ENCODE measurements at places on chromosomes 11 and 22.

DNA sequence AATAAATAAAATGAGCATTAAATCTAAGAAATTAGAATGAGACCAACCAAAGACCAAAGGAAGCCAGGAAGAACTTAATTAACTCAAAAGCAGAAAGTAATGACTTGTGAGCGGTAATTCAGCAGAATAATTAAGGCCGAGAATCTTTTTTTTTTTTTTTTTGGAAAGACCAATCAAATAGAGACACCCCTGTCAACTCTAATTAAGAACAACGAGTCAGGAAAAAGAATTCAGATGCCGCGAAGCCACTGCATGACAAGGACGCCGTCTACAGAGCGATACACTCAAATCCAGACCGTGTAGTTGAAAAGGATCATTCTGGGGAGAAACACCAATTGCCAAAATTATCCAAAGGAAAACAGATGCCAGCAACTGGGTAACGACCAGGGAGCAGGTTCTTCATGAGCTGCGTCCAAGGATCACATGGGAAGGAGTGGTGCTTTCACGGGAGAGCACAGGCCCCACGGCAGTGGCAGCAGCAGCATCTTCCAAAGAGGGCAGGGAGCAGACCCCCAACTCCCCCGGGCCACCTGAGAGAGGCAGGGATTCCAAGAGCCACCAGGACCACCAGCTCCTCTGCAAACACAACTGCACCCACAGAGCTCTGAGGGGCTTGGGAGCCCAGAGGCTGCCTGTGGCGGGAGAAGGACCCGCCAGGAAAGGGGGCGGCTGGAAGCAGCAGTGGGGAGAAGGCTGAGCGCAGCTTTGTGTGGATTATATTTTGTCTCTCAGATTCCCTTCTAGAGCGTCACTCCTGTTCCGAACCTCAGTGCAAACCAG, 469.8 kb downstream of the BRD1 start:
- no peak for DNase-seq

DNA sequence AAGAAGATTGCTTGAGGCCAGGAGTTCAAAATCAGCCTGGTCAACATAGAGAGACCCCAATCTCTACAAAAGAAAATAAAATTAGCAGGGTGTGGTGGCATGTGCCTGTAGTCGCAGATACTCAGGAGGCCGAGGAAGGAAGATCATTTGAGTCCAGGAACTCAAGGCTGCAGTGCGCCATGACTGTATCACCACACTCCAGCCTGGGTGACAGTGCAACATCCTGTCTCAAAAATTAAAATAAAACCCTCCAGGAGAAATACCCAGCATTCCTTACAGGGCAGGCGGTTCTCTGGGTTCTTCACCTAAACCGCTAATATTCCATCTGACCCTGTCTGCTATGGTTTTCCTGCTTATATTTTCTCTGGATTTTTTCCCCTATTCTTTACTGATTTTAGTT, 13.5 kb downstream of the TCF20 start:
- DNase-seq, result no peak

DNA sequence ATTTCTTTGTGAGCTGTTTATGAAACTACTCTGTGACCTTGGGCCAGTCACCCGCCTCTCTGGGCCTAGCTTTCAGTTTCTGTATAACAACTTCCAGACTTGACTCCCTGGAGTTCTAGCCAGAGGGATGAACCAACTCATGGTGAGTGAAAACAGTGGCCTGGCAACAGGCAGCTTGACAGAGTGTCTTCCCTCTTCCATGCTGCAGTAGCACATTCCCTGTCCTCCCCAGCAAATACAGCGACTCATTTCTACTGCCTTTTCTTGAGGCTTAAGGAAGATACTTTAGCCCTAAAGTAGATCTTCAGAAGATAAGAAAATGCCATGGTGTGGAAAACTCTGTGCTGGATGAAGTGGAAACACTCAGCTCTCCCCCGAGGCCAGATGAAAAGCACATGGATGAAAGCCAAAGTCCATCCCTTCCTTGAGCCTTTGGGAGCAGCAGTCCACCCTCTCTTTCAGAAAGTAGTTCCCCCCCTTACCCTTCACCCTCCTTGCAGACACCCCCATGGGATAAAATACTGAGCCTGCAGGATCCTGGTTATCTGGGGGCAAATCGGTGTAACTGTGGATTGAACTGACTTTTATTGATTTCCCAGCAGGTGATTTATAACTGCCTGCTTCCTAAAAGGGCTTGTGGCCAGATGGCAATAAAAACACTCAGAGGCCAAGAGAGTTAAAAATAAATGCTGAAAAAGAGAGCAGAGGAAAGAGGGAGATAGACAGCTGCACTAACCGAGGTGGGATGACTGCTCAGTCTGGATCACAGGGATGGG, 24.1 kb downstream of the IRAG1 start:
- no peak for DNase-seq

GRCh38 chr11:77784572-77784971, 36.0 kb downstream of the RSF1 start:
- no peak for DNase-seq

DNA sequence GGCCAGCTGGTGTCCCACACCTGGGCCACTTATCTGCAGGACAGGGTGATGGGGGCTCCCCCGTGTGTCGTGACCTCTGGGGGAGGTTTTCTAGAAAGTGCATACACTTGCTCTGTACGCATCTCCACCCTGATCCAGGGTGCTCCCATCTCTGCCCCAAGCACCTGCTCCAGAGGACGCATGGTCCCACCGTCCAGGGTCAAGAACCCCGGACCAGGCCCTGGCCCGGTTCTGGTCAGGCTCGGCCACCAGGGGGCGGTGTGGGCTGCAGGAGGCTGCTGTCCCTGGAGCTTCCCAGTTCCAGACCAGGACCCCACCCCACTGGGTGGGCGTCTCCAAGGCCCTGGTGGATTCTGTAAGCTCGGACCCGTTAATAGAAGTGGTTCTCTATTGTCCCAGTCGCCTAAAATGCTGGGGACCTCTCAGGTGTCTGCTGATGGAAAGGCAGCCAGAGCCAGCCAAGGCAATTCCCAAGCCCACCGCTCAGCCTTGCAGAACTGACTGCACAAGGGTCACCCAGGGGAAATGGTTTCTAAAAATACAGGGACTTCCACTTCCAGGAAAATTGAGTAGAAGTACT, 34.7 kb upstream of the SEPTIN5 start:
- DNase-seq, result no peak

GRCh38 chr22:37018815-37019308, 385 bp downstream of the TST start:
- DNase-seq, result no peak

DNA sequence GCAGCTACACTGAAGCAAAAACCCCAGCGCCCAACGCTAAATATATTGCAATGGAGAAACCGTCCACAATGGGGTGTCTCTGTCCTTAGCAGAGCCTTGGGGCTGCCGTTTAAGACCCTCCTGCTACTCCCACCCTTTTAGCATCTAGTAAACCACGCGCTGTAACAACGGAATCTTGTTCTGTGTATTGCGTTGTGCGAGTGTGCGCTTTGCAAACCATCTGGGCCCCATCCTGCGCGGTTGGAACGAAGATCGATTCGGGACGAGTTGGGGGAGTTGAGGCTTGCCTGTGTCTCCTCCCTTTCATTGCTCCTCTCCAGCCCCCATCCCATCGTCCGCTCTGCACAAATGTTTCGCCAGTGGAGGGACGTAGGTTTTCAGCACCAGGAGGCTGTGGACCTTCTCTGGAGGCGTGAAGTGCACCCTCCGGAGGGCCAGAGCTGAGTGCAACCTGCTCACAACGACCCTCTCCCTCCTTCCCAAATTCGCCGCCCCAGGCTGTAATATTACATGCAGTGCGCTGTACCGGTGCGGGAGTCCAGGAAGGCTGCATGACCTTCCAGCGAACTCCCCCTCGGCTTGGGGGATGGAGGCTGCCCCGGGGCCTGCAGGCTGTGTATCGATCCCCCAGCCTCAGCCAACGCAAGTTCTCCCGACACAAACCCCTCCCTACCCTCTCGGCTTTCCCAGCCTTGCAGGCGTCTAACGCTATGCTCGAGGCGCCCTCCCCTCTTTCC, 1.6 kb upstream of the KMT2A start:
- peak; percentile 78 for DNase-seq

DNA sequence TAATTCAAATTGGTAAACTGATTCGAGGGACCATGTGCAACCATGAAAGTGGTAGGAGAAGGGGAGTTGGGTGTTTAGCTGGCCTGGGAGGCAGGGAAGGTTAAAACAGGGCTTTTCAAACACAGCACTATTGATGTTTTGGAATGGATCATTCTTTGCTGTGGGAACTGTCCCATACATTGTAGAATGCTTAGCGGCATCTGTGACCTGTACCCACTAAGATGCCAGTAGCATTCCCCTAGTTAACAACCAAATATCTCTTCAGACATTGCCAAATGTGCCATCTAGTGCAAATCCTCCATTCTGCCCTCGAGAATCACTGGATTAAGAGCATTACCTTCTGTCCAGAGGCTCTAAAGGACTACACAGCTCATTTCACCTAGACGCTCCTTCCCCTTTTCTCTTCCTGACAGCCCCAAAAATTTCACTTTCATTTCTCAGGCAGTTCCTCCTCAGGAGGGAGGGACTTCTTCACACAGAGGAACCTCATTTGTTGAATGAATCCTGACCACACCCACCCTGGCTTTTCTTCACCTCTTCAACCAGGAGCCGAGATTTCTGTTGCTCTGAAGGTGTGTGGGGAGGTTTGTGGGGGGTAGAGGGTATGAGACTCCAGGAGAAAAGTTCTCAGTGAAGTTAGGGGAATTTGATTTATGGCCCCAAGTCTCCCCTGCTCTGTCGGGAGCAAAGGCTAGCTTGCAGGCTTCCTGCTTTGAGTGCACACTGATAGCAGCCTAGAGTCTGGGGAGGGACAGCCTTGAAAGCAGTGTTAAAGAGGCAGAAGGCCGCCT, at the start of gene TRIM34:
Gene TRIM34 (plus strand): TSS at position 513 of the 791 bp plus-strand sequence. CDS start 7,331 bp downstream, outside the sequence.
- DNase-seq, result peak; percentile 84

- DNase-seq, result no peak
Measured at GRCh38 chr11:15278128-15278527, 163.4 kb downstream of the INSC start.

GRCh38 chr11:78019808-78020207, 3.3 kb downstream of the KCTD14 start:
- DNase-seq, result no peak

GRCh38 chr11:21561581-21561980, 631.3 kb upstream of the ANO5 start:
- no peak for DNase-seq

- DNase-seq, result no peak
Measured at GRCh38 chr11:77126861-77127234, 1.2 kb upstream of the MYO7A start.

DNA sequence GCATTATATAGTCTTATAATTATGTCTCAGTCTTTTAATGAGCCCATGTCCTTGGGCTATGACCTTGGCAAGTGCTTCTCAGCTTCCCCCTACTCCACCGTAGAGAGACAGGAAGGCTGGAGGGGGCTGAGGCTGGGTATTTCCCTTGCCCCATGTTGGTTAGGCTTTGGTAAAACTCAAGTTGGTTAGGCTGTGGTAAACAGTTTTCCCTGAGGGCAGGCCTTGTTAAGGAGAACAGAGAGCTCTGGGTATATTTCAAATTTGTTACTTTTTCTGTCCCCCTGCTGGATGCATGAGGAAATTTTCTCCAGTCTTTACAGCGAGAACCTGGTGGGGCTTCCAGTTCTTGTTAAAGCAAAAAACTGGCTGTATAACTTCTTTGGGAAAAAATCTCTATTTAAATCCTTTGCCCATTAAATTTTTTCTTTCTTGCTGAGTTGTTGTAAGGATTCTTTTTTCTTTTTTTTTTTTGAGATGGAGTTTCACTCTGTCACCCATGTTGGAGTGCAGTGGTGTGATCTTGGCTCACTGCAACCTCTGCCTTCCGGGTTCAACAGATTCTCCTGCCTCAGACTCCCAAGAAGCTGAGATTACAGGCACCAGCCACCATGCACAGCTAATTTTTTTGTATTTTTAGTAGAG, 12.2 kb upstream of the DCHS1 start:
- DNase-seq, result peak; percentile 78

DNA sequence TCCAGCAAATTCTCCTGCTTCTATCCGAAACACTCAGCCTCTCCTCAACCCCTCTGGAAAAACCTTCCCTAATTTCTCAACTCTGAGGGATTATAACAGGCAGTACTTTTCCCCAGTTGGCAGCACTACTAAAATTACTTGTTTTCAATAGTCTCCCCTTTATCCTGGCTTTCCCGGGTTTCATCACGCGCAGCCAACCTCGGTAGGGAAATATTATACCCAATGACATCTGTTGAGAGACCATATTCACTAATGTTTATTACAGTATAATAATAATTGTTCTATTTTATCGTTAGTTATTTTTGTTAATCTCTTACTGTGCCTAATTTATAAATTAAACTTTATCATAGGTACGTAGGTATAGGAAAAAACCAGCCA, 330 bp upstream of the POLD3 start:
- no peak for DNase-seq

DNA sequence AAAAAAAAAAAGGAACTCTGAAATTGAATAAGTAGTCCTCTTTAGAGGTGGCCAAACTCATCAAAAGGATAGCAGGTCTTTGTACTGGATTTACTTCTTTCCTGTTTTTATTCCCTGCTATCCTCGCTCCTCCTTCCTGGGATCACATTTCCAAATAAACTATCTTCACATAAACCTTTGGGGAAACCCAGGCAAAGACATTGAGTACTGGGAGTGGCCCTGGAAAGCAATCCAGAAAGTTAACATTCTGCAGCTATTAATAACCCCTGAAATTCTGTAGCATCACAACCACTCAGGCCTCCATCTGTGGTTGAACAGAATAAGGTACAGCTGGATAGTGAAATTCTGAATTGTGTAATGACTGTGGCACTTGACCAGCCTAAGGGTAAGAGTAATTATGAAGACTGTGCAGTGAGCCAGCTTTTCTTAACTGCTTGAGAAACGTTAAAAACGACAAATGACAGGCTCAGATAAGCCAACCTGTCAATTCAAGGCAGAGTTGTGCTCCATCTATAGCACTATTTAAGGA, 58.8 kb downstream of the ISX start:
- DNase-seq, result no peak

DNA sequence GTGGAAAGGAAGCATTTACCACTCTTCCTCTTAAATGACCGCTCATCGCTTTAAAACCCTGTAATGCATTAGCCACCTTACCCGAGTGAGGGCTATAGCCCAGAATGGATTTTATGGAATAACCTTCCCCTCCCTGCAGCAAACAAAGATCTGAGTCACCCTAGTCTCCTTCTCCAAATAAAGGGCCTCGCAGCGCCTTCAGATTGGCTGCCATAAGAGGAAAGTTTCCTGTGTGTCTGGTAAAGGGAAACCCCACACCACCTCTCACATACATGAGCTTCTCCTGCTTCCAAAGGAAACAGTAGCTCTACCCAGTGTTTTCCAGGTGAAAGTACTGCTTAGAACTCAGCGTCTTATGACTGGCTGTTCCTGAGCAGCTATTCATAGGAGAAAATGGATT, 47.8 kb downstream of the PPP2R1B start:
- DNase-seq, result no peak

DNA sequence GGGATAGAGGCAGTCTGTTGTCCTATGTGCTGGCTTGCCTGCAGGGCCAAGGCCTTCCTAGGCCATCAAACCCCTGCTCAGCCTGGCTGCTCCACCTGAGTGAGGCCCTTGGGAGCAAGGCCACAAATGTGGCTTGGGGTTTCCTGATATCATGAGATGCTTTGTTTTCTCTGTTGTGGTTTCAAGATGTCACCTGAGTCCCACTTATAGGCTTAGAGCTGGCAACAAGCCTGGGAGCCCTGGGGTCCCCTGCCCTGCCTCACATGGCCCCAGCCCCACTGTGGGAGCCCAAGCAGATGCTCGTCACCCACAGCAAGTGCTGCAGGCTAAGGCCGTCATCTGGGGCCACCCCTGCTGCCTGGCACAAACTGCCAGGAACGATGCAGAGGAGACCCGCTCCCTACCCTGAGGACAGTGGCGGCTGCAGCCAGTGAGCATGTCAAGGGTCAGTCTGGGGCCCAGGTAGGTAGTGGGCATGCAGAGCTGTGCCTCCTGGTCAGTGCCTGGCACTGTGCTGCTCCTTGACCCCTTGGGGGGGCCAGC, 75.4 kb upstream of the KCNQ1OT1 start:
- no peak for DNase-seq

GRCh38 chr11:9639099-9639498, 24.8 kb upstream of the SWAP70 start:
- DNase-seq, result peak; percentile 47
